ENCODE measurements at places on chromosomes 7 and 10.

GRCh38 chr10:18332048-18332447 is 191.8 kb downstream of the CACNB2 start:
- DNase-seq: no peak

DNA sequence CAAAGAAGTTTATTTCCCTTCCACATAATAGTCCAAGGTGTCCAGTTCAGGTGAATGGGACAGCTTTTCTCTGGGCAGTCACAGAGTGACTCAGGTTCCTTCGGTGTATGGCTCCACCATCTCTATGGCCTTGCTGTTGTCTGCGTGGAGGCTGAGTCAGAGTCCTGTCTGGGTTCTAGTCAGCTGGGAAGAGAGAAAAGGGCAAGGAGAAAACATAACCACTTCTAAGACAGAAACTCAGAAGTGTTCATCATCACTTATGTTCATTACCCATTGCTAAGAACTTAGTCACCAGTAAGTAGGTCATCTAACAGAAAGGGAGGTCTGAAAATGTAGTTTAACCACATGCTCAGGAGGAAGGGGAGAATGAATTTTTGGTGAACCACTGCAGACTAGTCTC is 32.4 kb upstream of the CCDC7 start:
- no peak for DNase-seq

DNA sequence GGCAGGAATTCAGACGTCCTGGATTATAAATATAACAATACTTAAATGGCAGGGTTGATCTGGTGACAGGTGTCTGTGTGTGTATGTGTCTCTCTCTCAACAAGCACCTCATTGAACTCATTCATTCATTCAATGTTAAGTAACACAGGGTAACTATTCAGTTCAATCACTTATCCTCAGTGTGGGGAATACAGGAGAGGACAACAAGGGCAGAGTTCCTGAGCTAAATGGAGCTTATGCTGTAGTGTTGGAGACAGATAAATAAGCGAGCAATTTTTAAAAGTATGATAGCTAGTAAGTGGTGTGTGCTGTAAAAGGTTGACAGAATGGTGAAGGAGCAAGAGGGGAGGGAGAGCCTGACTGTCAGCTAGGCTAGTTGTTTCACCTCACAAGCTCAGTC is 178.4 kb downstream of the DGKI start:
- no peak for DNase-seq

- DNase-seq: no peak
Observed at GRCh38 chr7:1483536-1484505, 20.4 kb downstream of the INTS1 start.

DNA sequence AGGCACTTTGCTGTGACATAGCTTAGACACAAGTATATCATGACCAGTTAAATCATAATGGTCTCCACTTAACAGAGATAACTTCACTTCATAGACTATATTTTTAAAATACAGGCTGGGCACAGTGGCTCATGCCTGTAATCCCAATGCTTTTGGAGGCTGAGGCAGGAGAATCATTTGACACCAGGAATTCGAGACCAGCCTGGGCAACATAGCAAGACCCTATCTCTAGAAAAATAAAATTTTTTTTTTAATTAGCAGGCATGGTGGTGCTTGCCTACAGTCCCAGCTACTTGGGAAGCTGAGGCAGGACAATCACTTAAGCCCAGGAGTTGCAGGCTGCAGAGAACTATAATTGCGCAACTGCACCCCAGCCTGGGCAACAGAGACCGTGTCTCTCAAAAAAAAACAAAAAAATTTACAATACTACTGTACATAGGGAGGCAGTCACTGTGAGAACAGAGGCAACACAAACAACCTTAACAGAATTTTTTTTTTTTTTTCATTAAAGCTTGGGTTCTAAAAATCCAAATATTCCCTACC is 105.1 kb downstream of the USP6NL start:
- DNase-seq: no peak

All from SHP77 (cell line).